ENCODE measurements at places on chromosomes 1 and 21.

- DNase-seq = no peak
These were observed 231.9 kb upstream of the JUN start for GRCh38 chr1:59015708-59016107.

GRCh38 chr1:214573386-214574318 is 22.2 kb upstream of the PTPN14 start:
- DNase-seq = no peak

- DNase-seq = no peak
These were observed 47.6 kb upstream of the RGS8 start for GRCh38 chr1:182731852-182732575.

DNA sequence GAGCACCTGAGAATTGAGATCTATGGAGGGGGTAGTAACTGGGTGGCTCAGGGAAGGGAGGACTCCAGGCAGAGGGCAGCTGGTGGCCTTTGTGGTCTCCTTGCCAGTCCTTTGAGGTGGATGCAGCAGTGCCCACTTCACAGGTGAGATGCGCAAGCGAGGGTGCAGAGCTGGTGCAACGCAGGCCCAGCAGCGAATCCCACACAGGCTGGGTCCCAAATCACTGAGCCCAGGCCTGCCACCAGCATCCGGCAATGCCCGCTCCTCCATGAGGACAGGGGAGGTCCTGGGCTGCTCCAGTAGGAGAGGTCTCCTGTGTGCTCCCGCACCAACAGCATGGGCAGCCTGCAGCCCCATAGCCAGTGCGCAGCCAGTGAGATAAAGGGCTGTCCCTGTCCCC is 318.0 kb downstream of the PCP4 start:
- DNase-seq = no peak

DNA sequence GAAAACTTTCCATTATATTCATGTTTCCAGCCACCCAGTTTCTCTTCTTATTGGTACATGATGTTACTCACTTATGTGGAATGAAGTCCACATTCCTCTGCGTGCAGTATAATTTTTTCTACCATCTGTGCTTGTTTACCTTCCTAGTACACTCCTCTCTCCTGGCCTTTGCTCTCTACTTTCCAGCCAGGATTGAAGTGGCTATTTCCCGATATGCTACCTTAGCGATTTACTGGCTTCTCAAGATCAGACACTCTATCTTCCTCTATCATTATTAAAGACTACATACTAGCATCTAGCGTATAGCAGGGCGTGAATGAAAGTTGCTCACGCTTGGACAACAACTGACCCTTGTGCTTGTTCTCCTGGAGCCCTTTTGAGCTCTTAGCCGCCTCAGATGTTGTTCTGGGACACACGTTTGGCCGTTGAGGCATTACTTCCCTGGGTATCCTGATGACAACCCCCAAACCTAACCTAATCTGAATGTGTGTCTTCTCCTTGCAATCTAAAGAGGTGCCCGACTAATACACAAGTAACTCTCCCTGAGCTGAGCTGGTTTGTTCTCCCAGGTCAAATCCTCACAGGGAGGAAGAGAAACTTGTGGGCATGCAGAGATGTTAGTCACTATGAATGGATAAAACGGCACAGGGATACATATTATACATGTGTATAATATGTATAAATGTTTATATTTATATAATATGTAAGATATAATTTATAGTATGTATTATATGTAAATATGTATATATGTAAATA is 13.4 kb upstream of the MTARC2 start:
- no peak for DNase-seq

DNA sequence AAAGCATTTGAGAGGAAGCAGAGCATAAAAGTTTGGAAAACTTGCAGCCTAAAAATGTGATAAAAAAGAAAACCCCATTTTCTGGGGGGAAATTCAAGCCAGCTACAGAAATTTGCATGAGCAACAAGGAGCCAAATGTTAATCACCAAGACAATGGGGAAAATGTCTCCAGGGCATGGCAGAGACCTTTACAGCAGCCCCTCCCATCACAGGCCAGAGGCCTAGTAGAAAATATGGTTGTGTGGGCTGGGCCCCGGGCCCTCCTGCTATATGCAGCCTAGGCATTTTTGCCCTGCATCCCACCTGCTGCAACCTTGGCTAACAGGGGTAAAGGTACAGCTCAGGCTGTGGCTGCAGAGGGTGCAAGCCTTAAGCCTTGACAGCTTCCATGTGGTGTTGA is 299.6 kb upstream of the NCAM2 start:
- DNase-seq = no peak

DNA sequence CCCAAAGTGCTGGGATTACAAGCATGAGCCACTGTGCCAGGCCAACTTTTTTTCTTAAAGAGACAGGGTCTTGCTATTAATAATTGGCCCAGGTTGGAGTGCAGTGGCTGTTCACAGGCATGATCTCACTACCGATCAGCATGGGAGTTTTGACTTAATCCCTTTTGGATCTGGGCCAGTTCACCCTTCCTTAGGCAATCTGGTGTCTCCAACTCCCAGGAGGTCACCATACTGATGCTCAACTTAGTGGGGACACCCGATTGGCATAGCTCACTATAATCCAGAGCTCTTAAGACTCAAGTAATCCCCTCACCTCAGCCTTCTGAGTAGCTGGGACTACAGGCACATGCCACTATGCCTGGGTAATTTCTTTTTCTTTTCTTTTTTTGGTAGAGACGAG is 64.2 kb upstream of the SCYL3 start:
- no peak for DNase-seq

GRCh38 chr1:1282998-1283397 is 2.8 kb downstream of the SCNN1D start:
- no peak for DNase-seq

GRCh38 chr1:12142891-12143630 is 23.7 kb upstream of the TNFRSF1B start:
- no peak for DNase-seq

DNA sequence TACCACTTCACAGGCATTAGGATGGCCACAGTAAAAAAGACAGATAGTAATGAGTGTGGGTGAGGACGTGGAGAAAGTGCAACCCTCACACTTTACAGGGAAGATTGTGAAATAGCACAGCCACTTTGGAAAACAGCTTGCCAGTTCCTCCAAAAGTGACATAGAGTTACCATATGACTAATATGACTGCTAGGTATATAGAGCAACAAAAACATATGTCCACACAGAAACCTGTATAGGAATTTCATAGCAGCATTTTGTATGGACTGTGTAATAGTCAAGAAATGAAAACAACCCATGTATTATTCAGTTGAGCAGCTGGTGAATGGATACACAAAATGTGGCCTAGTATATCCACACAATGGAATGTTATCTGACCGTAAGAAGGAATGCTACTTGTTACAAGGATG is 30.4 kb upstream of the LBR start:
- DNase-seq = no peak

DNA sequence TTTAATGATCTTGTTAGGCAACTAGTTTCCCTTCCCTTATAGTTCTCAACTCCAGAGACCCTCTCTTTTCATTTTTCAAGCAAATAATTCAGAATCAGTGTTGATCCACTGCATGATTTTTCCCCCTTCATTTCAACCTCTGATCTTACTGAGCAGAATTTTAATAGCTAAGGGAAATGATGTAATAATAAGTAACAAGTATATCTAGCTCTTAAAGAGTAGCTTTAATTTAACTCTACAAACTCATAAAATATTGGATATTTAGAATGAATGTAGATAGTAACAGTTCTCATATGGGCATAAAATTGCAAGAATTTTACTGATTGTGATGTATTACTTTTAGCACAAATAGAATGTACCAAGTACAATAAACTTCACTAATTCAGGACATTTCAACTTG is 130.2 kb downstream of the NR5A2 start:
- DNase-seq = no peak

DNA sequence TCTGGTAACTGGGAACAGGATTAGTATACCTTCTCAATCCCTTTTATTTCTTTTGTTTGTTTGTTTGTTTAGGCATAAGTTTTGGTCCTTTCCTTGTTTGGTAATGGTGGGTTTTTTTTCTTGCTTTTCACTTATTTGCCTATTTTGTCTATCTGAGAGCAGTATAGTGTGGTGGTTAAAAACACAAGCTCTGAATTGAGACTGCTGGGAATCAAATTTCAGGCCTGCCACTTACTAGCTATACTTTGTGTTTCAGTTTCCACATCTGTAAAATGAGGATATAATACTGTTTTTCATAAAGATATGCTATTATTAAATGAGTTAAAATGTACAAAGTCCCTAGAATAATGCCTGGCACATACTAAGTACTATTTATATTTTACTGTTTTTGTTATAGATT is 81.6 kb upstream of the IVNS1ABP start:
- DNase-seq = no peak

All from activated CD8-positive, alpha-beta memory T cell treated with anti-CD3 and anti-CD28 coated beads for 48 hours (primary cell).